Amniotic stem cell (primary cell): ENCODE measurements at places on chromosomes 4 and X.

DNA sequence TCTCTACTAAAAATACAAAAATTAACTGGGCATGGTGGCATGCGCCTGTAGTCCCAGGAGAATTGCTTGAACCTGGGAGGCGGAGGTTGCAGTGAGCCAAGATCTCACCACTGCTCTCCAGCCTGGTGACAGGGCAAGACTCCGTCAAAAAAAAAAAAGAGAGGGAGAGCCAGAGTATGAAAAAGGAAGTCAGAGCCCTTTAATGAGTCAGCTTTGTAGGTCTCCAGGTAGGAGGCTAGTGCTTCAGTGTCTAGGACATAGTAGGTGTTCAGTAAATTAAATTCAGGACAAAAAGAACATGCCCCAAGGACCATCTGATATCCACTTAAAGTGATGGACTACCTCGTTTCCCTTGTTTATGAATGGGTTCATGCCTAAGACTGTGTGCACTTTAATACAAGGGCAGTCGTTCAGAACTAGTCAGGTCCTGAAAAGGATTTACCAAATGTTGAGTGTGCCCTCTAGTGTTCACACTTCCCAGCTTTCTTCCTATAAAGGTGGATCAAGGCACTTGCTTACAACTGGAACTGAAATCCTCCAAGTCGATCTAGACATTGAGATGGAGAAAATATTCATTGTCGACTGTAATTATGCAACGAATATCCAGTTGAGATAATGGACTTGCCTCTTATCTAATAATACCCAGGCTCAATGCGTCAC, 29.0 kb downstream of the F9 start:
- DNase-seq = no peak

GRCh38 chr4:181939199-181939945, 303.8 kb upstream of the TENM3 start:
- no peak for DNase-seq

- no peak for DNase-seq
Measured at GRCh38 chr4:133968174-133968573, 233.4 kb downstream of the PABPC4L start.

DNA sequence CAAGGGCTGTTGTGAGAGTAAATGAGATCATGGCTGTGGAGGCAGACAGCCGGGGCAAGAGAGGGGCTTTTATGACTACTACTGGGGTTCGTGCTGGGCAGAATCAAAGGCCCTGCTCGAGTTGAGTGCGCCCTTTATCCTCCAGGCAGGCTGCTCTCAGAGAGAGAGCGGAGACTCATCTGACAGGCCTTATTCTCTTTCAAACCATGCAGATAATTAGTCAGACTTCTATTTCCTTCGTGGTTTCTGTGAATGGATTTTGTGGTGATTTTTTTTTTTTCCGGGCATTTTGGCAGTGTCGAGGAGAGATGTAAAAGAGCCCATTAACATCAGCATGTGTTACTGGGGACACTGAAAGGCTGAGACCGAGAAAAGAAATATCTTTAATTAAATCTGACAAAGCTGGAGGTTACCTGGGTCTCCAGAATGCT, 73.6 kb downstream of the MED28 start:
- DNase-seq = no peak

GRCh38 chr4:1026115-1026514, 14.7 kb downstream of the FGFRL1 start:
- DNase-seq = no peak

GRCh38 chrX:42755815-42756214, 22.1 kb downstream of the PPP1R2C start:
- peak; percentile 1 for DNase-seq

GRCh38 chr4:158667651-158668198, 4.0 kb downstream of the C4orf46 start:
- no peak for DNase-seq

DNA sequence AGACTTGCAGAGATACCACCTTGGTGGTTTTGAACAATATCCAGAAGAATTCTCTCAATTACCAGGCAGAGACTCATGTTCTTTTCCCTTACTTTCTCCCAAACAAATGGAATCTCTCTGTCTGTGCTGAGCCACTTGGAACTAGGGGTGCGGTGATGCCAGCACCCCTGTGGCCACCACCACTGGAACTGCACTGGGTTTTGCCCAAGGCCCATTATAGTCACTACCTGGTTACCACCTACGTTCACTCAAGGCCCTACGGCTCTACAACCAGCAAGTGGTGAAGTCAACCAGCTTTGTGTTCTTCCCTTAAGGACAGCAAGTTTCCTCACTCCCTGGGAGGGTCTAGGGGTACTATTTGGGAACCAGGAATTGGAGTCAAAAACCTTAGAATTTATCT, 1183.7 kb downstream of the FSTL5 start:
- DNase-seq = no peak

DNA sequence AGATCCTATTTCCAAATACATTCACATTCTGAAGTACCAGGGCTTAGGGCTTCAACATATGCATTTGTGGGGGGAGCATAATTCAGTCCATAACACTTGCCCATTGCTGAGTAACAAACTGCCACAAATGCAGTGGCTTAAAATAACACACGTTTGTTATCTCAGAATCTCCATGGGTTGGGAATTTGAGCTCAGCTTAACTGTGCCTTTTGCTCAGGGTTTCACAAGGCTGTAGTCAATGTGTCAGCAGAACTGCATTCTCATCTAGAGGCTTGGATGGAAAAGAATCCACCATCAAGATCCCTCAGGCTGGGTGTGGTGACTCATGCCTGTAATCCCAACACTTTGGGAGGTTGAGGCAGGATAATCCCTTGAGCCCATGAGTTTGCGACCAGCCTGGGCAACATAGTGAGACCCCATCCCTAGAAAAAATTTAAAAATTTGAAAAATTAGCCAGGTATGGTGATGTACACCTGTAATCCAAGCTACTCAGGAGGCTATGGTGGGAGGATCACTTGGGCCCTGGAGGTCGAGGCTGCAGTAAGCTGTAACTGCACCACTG, 25.8 kb upstream of the TBL1X start:
- DNase-seq = no peak

- DNase-seq = no peak
Measured at GRCh38 chr4:13355111-13355880, 128.8 kb downstream of the RAB28 start.

DNA sequence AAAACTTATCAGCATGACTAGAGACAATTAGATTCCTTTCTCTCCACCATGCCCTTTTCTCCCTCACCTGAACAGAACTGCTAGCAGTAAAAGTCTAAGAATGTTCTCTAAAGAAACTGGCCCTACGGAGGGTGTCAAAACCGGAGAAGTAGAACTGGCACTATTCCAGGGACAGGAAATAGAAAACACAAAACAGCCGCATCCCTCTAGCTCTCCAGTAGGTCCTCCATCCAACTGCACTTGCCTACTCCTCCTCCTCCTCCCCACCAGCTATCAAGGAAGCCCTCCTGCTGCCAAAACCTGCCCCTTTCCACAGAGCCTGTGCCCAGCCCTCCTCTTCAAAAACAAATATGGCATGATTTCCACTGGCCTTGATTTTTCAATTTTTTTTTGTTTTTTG, 28.4 kb downstream of the FUNDC1 start:
- no peak for DNase-seq

- no peak for DNase-seq
Measured at GRCh38 chrX:118631586-118631985, 95.8 kb upstream of the IL13RA1 start.
